ENCODE measurements at places on chromosomes 5 and 9.

- DNase-seq: no peak
Measured at GRCh38 chr9:93033531-93033930, 25.0 kb upstream of the SUSD3 start.

GRCh38 chr5:125244531-125244930, 498.1 kb upstream of the ZNF608 start:
- no peak for DNase-seq

DNA sequence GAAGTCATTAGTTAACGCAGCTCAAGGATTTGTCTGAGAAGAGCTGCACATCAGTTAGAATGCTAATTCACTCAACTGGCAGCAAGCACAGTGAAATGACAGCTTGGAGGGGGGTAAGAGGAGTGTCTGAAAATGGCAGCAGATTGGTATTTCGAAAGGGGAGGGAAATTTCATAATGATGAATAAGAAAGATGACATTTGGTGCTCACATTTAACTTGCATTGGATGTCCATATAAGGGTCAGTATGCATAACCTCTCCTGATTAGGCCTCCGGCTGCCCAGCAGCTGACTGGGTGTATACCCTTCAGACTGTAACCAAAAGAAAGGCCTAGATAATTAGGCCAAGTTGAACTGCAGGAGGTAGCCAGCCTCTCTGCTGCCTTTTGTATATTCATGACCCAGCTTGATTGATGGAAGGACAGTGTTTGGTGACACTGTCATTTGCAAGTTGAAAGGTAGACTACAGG, 131.0 kb downstream of the PBX3 start:
- no peak for DNase-seq

GRCh38 chr5:138953387-138954256, 78.5 kb upstream of the LRRTM2 start:
- DNase-seq: no peak

DNA sequence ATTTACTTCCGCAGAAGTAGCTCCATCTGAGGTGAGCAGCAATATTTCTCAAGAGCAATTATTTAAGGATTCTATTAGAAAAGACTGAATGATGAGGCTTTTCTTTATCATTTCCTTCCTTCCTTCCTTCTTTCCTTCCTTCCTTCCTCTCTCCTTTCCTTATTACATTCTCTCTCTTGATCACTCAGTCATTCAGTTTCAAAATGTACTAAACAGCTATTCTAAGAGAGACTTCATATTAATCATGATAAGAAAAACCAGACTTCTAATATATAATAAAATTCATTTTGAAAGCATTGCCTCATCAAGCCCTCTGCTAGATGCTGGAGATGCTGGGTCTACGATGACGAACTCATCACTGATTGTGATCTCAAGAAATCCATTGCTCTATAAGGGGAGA, 30.4 kb upstream of the PAPPA start:
- no peak for DNase-seq

- DNase-seq: no peak
Measured at GRCh38 chr5:158777647-158778350, 321.9 kb downstream of the EBF1 start.

DNA sequence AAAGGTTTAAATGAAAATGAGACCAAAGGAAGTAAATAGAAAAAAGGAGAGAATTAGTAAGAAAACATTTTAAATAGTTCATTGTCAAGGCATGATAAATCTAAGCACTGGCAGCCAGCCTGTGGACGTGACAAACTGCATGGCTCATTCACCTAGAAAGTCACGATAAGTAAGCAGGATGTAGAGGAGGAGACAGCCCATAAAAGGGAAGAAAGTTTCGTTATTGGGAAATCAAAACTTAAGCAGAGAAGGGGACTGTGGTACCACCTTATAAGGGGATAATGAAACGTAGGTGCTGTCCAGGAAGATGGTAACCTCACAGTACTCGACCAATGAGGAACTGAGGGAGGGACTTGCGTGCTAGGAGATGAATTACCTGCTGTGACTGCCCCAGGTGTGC, 494.5 kb upstream of the GRAMD2B start:
- no peak for DNase-seq

DNA sequence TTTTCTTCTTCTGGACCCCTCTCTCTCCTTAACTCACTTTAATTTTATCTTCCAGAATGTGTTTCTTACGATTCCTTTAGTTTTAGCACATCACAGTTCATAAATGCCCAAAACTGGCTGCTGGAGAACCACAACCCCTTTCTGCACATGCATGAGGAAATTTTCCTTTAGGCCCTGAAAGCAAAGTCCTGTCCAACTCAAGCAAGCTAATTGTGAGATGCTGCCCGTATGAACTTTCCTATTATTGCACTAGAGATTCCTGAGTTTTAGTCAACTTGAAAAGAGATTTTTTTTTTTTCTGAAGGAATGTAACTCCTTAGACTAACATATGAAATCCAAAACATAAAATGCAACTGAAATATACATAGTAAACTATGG, 52.1 kb upstream of the DAB2 start:
- no peak for DNase-seq

DNA sequence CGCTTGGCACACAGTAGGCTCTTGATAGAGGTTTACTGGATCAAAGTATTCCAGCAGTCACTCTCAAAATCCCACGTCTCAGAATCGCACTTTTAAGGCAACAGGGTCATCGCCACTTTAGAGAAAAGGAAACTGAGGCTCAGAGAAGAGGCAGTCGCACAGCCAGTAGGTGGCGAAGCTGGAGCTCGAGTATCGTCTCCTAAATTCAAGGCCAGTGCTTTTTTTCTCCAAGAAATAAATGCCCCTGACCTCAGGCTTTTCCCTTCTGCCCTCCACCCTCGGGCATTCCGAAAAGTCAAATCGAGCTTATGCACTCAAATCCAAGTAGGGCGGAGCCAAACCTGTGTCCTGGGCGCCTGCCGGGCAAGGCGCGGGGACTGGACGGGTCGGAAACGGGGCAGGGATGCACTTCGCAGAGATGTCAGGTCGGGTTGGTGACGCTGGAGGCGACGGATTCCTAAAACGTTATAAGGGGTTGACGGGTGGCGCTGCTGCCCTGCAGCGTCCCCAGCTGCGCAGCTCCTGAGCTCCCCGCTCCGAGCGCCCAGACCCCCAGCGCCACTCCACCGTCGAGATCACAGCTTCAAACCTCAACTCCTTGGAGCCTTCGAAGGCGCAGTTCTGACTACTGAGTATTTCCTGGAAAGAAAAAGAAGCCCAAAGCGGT, 4.7 kb upstream of the FOXB2 start:
- DNase-seq: no peak

- no peak for DNase-seq
Measured at GRCh38 chr5:88552426-88552825, 283.8 kb upstream of the TMEM161B start.

GRCh38 chr5:171306166-171306565, 2.9 kb upstream of the TLX3 start:
- DNase-seq: no peak

DNA sequence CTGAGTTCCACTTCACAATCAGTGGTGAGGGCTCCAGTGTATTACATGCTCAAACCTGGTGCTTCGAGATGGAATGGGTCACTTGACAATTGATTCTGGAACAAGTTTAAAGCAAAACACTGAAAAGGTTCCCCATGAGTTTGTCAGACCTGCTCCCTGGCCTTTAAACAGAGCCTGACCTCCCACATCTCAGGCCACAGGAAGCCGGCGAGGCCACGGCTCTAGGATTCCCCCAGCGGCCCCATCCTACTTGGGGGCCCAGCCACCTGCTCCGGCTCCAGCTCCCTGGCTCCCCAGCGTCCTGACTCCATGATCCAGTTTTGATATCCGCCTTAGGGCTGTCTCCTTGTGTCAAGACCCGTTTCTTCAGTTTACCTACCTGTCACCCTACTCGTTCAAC, 62.0 kb downstream of the TTLL11 start:
- DNase-seq: no peak

- no peak for DNase-seq
Measured at GRCh38 chr5:109682383-109682782, 7.3 kb upstream of the MAN2A1 start.

DNA sequence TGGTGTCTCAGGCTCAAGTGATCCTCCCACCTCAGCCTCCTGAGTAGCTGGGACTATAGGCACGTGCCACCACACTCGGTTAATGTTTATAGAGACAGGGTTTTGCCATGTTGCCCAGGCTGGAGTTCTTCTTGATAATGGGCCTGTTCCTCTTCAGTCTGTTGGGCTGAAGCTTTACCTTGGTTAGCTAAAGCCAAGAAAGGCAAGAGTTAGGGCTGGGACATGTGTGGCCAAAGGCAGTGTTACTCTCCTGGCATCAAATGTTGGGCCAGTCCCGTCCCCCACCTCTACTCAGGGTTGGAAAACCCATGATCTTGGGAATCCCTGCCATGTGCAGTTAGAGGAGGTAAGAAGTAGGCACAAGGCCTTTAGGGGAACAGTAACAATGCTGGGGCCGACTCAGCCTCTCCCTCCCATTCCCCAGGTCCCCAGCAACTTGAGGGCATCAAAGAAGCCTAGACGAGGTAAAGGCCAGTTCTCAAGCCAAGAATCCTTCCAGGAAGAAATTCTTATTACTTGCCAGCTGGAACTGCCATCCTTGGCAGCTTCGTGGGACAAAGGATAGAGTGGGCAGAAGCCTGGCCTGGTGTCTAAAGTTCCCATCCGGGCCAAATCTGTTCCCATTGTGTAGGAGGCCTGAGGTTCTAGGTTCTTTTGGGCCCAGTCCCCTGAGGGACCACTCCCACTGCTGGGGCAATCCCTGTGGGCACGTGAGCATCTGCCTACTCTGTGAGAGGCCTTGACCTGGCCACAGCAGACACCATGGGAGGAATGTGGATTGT, 4.5 kb downstream of the EGR1 start:
- no peak for DNase-seq

DNA sequence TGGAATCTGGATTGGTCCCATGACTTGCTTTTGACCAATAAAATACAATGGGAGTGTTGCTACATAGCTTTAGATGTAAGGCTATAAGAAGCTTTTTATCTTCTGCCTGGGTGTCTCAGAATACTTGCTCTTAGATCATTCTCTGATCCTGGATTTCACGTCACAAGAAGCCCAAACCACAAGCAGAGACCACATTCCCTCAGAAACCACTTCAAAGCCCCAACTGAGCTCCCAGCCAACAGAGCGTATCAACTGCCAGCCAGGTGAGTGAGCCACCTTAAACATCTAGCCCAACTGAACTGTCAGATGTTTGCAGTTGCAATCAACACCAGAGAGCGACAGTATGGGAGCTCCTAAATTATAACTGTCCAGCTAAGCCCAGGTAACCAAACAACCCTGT, 687.1 kb downstream of the TLE1 start:
- no peak for DNase-seq

DNA sequence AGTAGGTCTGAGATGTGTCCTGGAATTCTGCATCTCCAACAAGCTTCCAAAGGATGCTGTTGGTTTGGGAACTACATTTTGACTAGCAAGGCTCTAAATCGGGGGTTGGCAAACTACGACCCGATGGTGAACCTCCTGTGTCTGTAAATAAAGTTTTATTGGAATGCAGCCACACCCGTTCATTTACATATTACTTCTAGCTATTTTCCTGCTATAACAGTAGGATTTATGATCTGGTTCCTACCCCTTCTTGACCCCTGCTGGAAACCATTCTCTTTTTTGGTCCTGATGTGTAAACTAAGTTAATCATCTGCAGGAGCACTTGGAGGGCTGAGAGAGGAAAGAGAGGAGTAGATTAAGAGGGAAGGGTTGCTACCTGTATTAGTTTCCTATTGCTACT, 454.5 kb downstream of the RASEF start:
- DNase-seq: no peak

GRCh38 chr5:169742771-169743296, 105.8 kb downstream of the DOCK2 start:
- DNase-seq: no peak

GRCh38 chr9:3296536-3296935, 229.3 kb downstream of the RFX3 start:
- no peak for DNase-seq

DNA sequence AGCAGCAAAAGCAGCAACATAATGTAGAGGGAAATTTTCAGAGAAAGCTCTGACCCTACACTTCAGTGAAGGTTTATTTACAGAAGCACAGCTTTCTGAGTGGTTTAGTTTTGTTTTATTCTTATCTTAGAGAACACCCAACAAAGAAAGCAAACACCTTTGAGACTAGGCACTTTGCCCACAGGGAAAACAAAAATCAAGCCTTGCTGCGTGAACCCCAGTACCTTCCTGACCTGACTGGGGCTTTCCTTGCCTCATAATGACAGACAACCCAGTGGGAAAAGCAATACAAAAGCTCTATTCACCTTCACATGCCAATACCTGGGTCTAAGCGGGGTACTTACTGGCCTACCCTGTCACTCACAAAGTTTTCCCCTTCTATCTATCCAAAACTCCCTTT, 189.8 kb downstream of the HINT1 start:
- DNase-seq: no peak

DNA sequence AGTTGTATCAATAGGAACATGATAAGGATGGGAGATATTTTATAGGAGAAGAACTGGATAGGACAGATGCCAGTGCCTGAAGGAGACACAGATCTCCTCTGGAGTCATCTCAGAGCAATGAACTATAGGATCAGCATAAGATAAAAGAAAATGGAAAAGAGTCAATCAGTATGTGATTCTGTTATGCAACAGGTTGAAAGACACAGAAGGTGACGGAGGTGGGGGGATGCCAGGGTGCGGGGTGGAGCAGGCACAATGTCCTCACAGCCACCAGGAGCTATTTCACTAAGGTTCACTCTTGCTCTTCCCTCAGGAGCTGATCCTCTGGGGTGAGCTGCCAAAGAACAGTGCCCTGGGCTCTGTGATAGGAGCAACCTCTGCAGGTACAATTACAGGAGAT, 179.8 kb downstream of the BNC2 start:
- DNase-seq: no peak

DNA sequence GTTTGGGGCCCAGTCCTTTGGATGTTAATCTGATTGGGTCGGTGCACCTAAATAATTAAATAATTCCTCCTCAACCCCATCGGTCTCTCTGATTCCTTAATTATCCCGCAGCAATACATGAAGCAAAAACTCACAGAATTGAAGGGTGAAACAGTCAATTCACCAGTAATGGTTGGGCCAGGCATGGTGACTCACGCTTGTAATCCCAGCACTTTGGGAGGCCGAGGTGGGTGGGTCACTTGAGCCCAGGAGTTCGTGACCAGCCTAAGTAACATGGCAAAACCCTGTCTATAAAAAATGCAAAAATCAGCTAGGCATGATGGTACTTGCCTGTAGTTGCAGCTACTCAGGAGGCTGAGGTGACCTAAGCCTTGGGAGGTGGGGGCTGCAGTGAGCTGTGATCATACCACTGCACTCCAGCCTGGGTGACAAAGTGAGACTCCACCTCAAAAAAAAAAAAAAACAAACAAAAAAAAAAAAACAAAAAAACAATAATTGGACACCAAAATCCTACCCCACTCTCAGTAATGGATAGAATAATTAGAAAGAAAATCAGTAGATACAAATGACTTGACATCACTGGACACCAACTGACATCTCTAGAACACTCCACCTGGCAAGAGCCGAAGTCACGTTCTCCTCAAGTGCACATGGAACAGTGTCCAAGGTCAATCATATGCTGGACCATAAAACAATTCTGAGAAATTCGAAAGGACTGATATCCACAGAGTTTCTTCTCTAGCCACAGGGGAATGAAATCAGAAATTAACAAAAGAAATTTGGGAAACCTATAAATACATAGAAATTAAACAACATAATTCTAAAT, 5.3 kb downstream of the ABO start:
- DNase-seq: no peak

- DNase-seq: peak; percentile 12
Measured at GRCh38 chr5:14809369-14810155, 62.0 kb downstream of the ANKH start.

GRCh38 chr5:68354315-68354714, 138.8 kb downstream of the PIK3R1 start:
- no peak for DNase-seq

- DNase-seq: no peak
Measured at GRCh38 chr5:16983022-16983639, 47.0 kb upstream of the MYO10 start.
